ENCODE measurements at places on chromosomes 7 and 10.

DNA sequence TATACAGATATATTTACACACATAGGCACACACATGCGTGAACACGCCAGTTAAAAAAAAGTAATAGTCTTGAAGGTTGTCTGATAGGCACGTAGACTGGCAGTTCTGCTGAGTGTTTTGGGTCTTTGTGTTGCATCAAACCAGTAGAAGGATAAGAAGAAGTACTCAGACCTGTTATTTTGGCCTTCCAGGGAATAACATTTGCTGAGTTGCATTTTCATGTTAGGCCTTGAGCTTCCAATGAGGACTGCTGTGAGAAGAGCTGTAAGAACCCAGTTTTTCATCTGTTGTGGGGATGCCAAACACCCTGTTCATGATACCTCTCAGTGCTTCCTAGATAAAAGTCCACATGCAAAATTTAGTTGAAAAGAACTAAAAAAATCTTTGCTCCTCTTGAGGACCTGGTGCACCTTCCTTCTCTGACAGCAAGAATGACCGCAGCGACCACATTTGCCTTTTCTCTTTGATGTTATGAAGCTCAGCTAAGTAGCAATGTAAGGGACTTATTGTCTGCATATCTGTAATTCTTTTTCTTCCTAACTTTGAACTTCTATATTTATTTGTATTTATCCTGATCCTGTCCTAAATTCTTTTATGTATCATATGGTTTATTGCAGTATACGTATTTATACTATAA lies 27.2 kb downstream of the HIPK2 start:
- DNase-seq = peak; percentile 46

- no peak for DNase-seq
These were observed 78.4 kb upstream of the EMX2 start for GRCh38 chr10:117464176-117464575.

- no peak for DNase-seq
These were observed 260.5 kb upstream of the PITRM1 start for GRCh38 chr10:3433131-3433530.

GRCh38 chr7:15936991-15937390 lies 250.5 kb upstream of the MEOX2 start:
- DNase-seq = no peak
